Epithelial cell of umbilical artery (primary cell): ENCODE measurements at places on chromosomes 2 and 18. TPM values are rescaled to one million over a fixed set of nuclear protein-coding genes. Genes with fewer than 3 reads are reported as not detected.

CFAP221 gene
- 0.15 and 0.32 TPM in 2 replicates for total RNA-seq

COLEC11 gene
- not detected in 2 replicates for total RNA-seq

UGT1A5 gene
- not detected in 2 replicates for total RNA-seq

NLRC4 gene
- total RNA-seq, result not detected in 2 replicates

CXCR1 gene
- total RNA-seq, result not detected in 2 replicates

KANSL1L gene
- 7.5 and 11.7 TPM in 2 replicates for total RNA-seq

NRP2 gene
- 10.7 and 17.3 TPM in 2 replicates for total RNA-seq

DNAJC5G gene
- total RNA-seq, result not detected in 2 replicates

MTERF4 gene
- 23.4 and 37.4 TPM in 2 replicates for total RNA-seq

TMEM131 gene
- 11.0 and 14.0 TPM in 2 replicates for total RNA-seq

R3HDM1 gene
- 4.7 and 5.8 TPM in 2 replicates for total RNA-seq

RALBP1 gene
- total RNA-seq, result 87.4 and 90.9 TPM in 2 replicates

ALPI gene
- not detected in 2 replicates for total RNA-seq

KLHL30 gene
- not detected in 2 replicates for total RNA-seq

MEP1B gene
- not detected in 2 replicates for total RNA-seq

RTP5 gene
- total RNA-seq, result not detected in 2 replicates

NFU1 gene
- 43.9 and 53.8 TPM in 2 replicates for total RNA-seq

SNORC gene
- total RNA-seq, result under 0.01 and 0.46 TPM in 2 replicates

OSBPL1A gene
- 6.5 and 9.6 TPM in 2 replicates for total RNA-seq

ELOA2 gene
- total RNA-seq, result not detected in 2 replicates

DIPK1C gene
- total RNA-seq, result not detected in 2 replicates

MAP3K19 gene
- total RNA-seq, result not detected in 2 replicates

M1AP gene
- not detected in 2 replicates for total RNA-seq

MYOM1 gene
- total RNA-seq, result 0.32 and 0.91 TPM in 2 replicates

ARHGAP15 gene
- not detected in 2 replicates for total RNA-seq

ICA1L gene
- total RNA-seq, result 1.6 and 3.2 TPM in 2 replicates
